Germinal center (tissue), 1 donor: ENCODE measurements at places on chromosomes 6 and 20.

- no peak for DNase-seq
Observed at GRCh38 chr20:58457083-58457695, 58.0 kb downstream of the APCDD1L start.

GRCh38 chr20:24694727-24695528, 225.5 kb downstream of the SYNDIG1 start:
- DNase-seq, result no peak

DNA sequence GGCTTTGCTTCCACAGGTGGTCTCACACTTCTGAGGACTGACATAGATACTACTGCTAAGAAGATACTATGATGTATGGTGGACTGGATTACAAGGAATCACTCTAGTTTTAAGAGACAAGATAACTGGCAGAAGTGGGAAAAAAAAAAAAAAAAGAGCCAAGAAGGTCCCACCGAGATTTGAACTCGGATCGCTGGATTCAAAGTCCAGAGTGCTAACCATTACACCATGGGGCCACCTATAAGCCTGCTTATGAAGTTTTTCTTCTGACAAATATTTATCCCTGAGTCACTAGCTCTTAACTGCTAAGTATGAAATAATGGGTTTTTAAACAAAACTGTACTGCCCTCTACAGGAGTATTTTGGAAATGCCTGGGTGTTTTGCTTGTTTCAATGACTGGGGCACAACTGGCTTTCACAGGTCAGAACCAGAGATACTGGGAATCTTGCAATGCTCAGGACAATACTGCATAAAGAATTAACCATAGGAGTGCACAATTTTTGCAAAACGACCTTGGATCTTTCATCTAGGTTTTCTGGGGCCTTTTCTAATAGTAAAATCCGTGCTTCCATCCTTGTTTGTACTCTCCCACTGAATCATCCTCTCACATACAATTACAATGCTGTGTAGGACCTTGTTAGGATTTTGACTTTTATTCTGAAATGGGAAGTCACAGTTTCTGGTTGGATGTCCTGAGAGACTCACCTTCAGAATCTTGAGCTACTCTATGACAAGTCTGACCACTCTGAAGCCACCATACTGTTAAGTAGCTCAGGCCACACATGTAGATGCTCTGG, 116.3 kb downstream of the OR2B2 start:
- DNase-seq, result peak; percentile 63

DNA sequence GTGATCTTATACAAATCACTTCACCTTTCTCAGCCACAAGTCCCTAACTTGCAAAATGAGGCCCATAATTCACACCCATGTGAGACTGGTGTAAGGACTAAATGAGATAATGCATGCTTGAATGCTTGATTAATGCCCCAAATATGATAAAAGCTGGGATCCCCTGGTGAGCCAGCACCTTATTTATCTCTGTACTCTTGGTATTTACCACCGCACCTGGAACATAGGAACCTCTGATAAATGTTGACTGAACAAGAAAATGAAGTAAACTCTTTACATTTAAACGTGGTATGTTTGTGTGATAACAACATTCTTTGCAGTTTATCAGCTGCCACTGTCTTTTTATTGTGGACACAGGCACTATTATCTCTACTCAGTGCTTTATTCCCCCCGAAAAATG, 2.5 kb upstream of the APOBEC2 start:
- no peak for DNase-seq

GRCh38 chr6:56637640-56638039, 5.0 kb downstream of the DST start:
- DNase-seq, result no peak

DNA sequence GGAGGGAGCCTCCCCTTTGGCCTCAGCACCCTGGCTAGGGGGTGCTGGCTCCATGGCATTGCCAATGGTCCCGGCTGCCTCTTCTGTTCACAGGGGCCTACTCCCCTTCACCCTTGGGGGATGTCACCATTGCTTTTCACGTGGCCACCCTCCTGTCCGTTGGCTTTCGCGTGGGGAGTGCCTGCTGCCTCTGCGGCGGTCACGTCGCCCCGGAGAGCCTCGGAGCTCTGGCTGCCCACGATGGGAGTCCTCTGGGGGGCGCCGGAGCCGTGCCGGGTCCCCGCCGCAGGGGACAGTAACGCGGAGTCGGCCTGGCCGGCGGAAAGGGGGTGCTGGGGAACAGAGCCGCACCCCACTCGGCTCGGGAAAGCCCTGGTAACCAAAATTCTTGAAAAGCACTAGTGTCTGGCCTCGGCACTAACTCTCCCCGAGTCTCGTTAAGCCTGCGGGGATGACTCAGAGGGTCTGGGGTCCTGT, 661 bp upstream of the HEBP2 start:
- peak; percentile 43 for DNase-seq

DNA sequence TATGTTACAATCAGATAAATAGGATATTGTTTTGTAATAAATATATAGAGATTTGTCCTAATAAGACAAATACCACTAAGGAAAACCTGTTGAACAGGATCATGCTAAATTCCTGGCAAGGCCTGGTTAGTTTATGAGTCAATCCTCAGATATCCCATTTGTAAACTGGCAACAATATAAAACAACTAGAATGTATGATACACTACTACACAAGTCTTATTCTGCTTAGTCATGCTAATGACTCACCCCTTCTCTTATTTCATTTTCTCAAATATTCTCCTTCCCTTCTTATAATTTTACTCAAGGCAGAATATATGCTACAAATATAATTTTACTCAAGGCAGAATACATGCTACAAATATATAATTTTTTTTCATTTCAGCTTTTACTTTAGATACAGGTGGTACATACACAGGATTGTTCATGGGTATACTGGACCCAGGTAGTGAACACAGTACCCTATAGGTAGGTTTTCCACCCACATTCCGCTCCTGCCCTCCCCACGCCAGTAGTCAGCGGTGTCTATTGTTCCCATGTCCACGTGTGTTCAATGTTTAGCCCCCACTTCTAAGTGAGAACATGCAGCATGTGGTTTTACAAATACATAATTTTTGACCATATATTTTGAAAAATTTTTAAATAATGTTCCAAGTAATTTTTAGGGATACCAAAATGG, 6.3 kb downstream of the OSER1 start:
- no peak for DNase-seq

- no peak for DNase-seq
Observed at GRCh38 chr20:45701873-45702272, at the start of gene WFDC13. TSS of gene WFDC13 (plus strand) at chr20:45702038. CDS start at chr20:45702124, 86 bp downstream.

DNA sequence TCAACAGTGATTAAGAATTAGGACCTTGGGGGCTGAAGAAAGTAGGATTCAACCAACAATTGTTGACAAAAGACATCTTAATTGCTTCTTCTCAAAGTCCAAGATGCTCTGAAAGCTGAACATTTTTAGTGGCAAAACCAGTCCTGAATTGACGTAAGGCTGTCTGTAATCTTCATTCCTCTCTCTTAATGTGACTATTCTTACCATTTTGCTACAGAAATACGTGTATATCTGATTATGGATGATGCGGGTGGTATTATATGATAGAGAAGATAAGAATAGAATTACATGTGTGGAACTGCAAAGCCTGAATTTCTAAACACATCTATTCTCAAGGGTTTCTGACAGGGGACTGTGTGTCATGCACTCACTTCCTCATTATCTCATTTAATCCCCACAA, 130.3 kb upstream of the SASH1 start:
- no peak for DNase-seq

DNA sequence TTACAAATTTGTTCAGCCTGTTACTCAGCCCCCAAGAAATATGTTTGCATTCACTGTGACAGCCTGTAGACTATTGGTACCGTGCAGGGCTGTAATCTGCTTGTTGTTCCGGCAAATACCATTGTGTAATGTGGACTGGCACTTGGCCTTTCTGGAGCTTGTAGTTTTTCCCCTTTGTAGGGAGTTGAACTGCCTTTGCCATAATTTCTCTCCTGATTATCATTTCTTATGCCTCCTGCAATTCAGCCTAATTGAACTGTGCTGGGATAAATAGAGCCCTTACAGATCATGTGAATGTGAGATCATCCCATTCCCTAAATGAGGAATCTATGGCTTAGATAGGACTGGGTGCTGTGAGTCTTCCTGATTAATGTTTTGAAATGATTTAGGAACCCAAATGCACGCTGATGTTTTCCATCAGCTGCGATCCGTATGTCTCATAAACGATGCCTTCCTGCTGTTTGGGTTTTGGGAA, 185.1 kb downstream of the JARID2 start:
- no peak for DNase-seq

DNA sequence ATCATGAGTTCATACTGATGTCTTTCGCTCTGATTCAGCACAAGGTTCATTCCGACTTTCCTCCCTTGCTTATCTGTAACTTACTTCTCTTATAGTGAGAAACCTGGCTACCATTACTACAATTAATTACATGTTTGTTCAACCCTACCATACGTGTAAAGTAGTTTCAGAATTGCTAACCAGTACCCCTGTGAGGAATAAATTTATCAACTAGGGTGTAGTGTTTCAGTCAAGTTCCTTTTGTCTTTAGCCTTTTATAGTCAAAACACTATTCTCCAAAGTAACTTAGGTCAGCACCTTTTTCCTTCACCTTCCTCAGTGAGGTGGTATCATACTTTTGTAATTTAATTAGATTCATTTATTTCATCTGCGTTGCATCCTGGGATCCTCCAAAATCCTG, 64.9 kb downstream of the MAP3K4 start:
- DNase-seq, result no peak

DNA sequence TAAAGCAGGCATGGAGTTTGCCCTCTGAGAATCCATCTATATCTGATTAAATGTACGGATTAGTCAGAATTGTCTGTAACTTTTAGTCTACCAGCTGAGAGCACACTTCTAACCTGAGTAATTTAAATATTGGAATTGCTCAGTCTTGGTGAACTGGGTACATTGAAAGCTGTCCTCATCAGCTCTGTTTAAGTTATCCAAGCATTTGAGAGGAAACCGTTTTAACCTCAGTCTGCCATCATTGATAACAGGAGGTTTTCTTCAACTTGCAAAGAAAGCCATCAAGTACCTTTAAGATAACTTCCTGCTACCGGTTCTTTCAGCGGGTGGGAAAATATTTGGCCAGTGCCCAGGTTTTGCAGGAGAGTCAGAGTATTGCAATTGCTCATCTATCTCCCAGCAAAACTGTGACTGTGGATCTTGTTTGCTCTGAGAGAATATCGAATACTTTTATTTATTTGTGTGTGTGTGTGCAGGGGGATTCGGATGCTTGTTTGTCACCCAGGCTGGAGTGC, 31.1 kb upstream of the F13A1 start:
- no peak for DNase-seq
